ENCODE measurements at places on chromosomes 2 and 18.

DNA sequence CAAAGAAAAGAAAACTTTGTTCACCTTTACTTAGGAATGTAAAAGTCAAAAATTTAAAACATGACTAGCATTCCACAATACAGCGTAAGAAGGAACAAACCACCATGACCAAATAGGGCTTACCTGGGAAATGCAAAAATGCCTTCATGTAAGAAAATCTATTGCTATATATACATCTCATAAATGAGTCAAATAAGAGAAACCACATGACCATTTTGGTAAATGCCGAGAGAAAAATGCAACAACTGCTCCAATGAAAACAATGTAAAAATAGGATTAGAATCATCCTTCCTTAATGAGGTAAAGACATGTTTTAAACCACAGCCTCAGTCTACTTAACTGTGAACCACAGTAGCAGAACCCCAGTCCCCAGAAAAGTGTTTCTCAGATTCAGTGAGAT is 49.4 kb downstream of the TGOLN2 start:
- no peak for DNase-seq

DNA sequence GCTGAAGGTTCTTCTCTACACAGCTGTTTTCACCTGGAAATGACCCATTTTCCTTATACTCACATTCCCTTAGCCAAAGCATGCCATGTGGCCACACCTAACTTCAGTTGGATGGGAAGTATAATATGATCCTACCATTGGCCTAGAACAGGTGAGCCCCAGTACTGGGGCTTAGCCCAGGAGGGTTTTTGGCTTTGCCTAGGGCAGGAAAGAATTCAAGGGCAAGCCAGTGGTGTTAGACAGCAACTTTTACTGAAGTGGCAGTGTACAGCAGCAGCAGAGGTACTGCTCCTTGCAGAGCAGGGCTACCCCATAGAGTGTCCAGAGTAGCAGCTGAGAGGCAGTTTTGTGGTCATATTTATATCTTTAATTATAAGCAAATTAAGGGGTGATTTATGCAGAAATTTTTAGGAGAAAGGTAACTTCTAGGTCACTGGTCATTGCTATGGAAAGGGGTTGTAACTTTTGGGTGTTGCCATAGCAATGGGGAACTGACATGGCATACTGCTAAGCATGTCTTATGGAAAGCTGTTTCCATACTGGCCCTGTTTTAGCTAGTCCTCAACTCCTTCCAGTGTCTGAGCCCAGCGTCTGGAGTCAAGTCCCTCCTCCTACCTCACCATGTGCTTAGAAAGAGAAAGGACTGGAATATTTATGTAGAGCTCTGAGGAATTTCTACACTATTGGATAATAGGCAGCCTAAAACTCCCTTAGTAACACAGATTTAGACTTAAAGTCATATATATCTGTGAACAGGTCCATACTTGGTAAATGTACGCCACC is 109.0 kb upstream of the DTNA start:
- no peak for DNase-seq

DNA sequence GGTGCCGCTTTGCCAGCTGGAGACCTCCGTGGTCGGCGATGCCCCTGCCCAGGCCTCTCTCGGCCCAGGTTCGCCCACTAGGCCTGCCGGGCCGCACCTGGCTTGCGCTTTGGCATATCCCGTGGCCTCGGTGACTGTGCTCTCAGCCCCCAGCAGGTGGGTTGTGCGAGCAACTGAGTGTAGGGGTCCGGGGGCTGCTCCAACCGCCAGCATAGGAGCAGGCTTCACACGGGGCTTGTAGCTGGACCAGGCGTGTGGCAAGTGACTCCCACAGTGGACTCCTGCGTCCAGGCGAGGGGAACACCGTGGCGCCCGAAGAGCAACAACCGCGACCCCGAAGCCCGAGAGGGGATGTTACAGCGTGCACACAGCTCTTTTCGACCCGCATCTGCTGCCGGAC is 9.7 kb downstream of the TRAPPC12 start:
- DNase-seq, result no peak

GRCh38 chr2:159946326-159946999 is 116.0 kb downstream of the PLA2R1 start:
- no peak for DNase-seq

- no peak for DNase-seq
Measured at GRCh38 chr2:45409677-45410076, 201.4 kb downstream of the SRBD1 start.

- DNase-seq, result no peak
Measured at GRCh38 chr2:145919477-145919876, 1399.6 kb upstream of the ZEB2 start.

DNA sequence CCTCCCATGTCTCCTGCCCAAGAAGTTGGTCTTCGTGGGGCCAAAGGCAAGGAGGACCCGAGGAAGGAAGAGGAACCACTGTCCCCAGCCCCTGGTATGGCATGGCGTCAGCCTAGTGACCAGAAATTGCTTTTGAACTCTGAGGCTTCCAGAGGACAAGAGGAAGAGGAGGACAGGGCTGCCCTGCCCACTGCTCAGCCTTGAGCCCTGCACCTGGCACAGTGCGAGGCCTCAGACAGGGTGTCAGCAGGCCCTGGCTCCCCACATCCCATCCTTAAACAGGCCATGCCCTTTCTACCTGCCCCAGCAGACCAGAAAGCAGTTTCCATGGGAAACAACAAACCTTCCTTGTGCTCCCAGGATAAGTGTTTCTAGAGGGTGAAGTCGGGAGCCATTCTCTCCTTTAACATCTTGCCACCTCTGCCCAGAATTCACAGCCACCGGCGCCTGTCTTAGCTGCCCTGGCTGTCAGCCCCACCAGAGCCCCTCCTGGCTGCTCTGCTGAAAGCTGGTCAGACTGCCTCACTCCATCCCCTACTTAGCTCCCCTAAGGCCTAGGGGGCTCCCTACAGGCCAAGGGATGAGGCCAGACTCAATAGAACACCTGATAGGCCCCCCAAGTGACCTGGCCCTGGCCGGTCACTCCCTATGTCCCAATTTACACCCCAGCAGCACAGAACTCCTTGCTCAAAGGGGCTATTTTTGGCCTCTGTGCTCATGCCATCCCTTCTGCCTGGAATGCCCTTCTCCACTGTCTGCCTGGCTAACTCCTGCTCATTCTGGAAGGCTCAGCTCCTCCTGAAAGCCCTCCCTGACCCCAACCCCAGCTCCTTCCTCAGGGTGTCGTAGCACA is 20.6 kb downstream of the ATOH8 start:
- no peak for DNase-seq

- DNase-seq, result no peak
Measured at GRCh38 chr18:61209801-61210200, 123.4 kb upstream of the CDH20 start.

- DNase-seq, result no peak
Measured at GRCh38 chr2:182586426-182586825, 129.6 kb upstream of the DNAJC10 start.

- DNase-seq, result no peak
Measured at GRCh38 chr2:109374548-109375130, 239.1 kb downstream of the SEPTIN10 start.

DNA sequence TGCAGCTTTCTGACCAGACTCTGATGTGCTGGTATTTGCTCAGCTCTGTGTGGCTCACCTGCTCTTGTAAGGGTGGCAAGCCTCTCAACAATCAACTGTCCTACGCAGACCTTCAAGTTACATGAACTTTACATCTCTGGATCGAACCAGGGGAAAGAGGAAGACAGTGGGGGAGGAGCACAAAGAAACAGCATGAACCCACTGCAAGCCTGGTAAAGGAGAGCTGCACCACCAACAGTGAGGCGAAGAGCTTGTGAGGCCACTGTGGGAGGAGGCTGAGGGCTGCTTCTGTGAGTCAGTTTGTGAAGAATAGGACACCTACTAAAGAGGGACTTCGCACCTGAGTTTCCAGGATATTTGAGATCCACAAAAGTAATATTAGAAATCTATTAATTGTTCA is 18.8 kb upstream of the FAM110C start:
- no peak for DNase-seq

DNA sequence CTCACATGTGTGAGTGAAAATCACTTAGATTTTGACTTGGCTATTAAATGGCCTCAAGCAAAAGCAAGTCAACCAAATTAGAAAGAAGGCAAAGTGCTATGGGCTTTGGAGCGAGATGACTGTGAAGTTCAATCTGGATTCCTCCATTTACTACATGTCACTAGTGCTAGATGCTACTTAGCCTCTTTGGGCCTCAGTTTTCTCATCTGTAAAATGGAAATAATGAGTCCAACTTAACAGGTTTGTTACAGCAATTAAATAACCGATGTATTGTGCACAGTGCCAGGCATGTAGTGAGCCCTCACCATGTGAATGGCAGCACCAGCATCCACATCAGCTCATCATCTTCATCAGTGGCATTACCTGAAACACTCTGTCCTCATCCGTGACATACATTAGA is 376.3 kb downstream of the MTX2 start:
- DNase-seq, result no peak

- DNase-seq, result no peak
Measured at GRCh38 chr18:75422341-75422910, 5.1 kb downstream of the SMIM21 start.

- no peak for DNase-seq
Measured at GRCh38 chr2:233919938-233920337, 2.8 kb downstream of the TRPM8 start.

- no peak for DNase-seq
Measured at GRCh38 chr2:133434959-133435668, 133.1 kb downstream of the NCKAP5 start.

- DNase-seq, result no peak
Measured at GRCh38 chr2:187847245-187848208, 293.3 kb upstream of the TFPI start.

- no peak for DNase-seq
Measured at GRCh38 chr2:57516698-57517340, 529.8 kb upstream of the VRK2 start.

- no peak for DNase-seq
Measured at GRCh38 chr2:47250586-47251403, 95.7 kb upstream of the STPG4 start.

- DNase-seq, result no peak
Measured at GRCh38 chr2:72669121-72669520, 156.7 kb downstream of the EXOC6B start.

GRCh38 chr2:127661949-127662510 is 13.3 kb downstream of the LIMS2 start:
- no peak for DNase-seq

DNA sequence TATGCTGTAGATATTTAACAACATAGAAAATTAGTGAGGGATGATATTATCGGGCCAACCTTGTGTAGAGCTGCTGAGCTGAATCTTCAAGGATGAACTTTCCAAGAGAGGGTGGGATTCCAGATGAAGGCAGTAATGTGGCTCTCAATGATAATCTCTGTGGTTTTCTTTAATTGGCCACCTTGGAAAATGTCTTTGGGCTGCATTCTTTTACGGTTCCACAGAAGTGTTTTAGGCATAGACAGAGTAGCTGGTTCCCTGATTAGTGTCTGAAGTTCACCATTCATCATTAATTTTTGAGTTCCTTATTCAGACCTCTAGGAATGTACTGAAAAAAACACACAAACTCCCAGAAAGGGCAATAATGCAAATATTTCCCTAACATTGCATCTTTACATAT is 1566.9 kb upstream of the PIK3C3 start:
- DNase-seq, result no peak

- no peak for DNase-seq
Measured at GRCh38 chr18:36843784-36844183, 14.9 kb downstream of the KIAA1328 start.

GRCh38 chr2:31217465-31218200 is at the start of gene CAPN14:
TSS of gene CAPN14 (minus strand) at chr2:31217515. CDS start at chr2:31205447, 12,068 bp downstream.
- DNase-seq, result no peak

DNA sequence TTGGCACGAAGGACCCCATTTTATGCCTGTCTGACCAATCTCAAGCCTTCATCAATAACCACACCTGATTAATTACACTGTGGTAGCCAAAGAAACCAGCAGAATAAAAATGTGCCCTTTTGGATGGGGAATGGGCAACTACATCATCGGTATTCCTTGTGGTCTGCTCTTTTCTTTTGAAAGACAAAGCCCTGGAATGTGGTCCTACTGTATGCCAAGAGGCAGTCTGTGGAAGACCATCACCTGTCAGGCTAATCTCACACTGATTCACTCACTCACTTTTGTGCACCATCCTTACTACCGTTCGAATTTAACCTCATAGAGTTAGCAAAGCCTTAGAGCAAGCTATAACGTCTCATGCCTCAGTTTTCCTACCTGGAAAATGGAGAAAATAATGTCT is 275.2 kb upstream of the LRRTM1 start:
- DNase-seq, result no peak

DNA sequence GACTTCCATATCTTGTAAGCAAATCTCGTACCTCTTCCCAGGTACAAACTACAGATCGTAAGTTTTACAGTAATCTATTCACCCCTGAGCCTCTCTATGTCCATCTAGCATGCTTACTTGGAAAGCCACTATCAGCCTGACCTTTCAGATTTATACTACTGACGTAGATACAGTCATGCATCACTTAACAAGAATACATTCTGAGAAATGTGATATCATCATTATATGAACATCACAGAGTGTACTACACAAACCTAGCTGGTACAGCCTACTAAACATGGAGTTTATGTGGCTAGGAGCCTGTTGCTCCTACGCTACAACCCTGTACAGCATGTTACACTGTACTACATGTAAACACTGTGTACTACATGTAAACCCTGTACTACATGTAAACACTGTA is 293.2 kb upstream of the ZNF804A start:
- DNase-seq, result no peak

DNA sequence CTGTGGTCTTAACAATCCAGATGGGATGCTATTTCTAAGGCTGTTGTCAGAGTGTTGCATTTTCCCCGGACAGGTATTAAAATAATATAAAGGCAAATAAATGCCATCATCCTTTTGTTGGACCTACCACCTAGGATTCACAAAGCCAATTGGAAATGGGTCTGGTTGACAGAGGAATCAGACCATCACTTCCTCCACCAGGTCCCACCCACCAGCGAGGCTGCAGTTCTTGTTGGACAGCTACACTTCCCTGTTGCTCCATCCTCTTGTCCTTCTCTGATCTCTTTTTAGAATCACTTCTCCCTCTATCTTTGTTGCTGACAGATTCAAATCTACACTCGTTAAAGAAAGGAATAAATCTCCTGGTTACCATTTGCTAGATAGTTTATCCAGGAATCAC is 1.1 kb downstream of the TMEM169 start:
- no peak for DNase-seq

GRCh38 chr18:13551305-13551603 is 175.1 kb downstream of the FAM210A start:
- no peak for DNase-seq

DNA sequence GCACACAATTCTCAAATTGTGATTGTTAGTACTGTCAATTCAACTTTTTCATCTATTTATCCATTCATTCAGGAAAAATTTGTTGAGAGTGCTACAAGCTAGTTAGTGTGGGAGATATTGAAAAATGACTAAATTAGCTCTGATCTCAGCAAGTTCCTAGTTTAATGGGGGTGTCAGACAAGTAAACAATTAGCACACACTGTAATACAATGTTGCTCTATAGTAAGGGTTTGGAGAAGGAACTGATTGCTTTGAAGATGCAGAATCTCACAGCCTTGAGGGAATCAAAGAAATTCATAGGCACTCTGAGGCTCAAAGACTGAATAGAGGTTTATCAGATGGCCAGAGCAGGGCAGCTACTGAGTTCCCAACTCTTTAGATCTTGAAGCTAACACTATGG is 6.8 kb upstream of the CCNYL1 start:
- no peak for DNase-seq

GRCh38 chr18:48954886-48955819 is 4.4 kb upstream of the SMAD7 start:
- no peak for DNase-seq

GRCh38 chr2:190517468-190517867 is 17.1 kb downstream of the NEMP2 start:
- DNase-seq, result no peak

- no peak for DNase-seq
Measured at GRCh38 chr18:11411048-11411447, 198.3 kb upstream of the SLC35G4 start.

GRCh38 chr2:211903961-211904360 is 634.6 kb downstream of the ERBB4 start:
- DNase-seq, result no peak
